ENCODE measurements at places on chromosomes 16 and 17.
A peak's percentile ranks its signal among the peaks of the same experiment; 100 is the strongest.

GRCh38 chr17:45755050-45755449 lies 29.1 kb upstream of the CRHR1 start:
- DNase-seq: no peak

- DNase-seq: no peak
Measured at GRCh38 chr17:77266891-77267341, 126.1 kb downstream of the SEC14L1 start.

DNA sequence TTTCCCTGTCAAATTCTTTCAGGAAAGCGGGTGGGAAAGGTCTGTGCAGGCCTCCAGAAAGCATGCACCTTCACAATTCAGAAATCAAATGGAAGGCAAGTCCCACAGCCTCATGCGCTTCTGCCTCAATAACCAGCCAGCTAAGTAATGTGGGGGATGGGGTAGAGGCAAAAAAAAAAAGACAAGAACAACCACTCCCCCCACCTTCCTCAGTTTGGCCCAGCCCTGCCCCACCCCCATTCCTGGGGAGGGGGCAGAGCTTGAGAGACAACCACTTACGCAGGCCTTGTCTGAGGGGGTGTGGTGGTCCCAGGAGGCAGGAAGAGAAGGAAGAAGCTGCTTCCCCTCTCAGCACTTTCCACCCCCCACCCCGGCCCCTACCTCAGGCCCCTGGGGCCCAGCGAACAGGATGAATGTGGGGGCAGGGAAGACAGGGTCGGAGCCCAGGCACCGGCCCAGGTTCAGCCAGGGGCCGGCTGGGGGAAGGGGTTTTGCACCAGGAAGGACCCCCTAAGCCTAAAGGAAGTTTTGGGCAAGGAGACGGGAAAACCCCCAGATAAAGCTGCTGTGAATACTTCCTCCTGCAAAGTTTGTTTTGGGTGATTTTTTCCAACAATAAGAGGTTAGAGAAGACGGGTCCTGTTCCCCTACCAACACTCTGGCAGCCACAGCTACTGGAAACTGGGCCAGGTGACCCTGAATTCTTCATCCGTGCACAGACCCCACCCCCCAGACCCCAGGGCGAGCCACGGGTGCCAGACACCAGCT lies 1.2 kb downstream of the JUP start:
- no peak for DNase-seq

DNA sequence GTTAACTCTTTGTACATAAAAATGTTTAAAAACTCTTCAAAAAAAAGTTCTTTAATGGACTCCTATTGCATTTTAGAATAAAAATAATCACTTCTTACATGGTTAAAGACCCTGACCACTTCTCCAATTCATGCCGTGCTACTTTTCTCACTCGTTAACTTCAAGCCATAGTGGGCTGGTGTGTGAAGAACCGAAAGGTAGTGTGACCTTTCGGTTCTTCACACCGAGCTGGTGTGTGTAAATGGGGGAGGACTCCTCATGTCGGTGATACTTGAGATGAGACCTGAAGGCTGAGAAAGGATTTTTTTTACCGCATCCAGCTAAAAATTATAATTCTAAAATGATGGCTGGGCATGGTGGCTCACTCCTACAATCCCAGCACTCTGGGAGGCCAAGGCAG lies 22.1 kb downstream of the RFFL start:
- no peak for DNase-seq

DNA sequence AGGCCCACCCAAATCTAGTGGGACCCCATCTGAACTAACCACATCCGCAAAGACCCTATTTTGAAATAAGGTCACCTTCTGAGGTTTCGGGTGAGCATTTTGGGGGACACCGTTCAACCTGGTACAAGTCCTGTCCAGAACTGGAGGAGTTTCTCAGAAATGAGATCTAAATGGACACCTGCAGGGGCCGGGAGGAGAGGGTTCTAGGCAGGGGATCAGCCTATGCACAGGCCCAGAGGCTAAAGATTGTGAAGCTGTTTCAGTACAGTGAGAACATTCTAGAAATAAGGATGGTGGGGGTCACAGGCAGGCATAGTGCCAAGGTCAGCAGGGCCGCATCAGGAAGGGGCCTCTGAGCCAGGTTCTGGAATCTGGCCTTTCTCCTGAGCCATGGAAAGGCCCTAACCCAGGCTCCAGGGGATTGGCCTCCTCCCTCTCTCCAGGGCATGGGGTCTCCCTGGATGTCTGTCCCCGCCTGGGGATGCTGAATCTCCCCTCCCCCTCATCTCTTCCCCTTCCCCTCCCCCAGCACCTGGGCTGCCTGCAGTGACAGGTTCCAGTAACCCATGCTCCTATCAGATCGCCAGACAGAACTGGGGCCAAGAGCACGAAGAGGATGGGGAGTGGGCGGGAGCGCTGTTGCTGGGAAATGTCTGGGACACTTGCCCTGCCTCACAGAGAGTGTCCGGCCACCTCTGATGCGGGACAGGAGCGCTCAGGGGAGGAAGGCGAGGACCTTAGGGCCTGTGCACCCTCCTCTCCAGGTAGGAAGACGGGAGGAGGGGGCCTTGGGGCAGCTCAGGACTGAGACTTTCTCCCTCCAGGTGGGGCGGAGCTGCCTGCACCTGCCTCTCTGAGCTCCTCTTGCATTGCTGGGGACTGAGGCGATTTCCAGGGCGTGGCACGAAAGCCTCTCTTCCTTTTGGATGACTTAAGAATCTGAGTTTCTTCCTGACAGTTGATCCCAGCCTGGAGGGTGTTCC lies 321.4 kb upstream of the TNRC6C start:
- DNase-seq: no peak

DNA sequence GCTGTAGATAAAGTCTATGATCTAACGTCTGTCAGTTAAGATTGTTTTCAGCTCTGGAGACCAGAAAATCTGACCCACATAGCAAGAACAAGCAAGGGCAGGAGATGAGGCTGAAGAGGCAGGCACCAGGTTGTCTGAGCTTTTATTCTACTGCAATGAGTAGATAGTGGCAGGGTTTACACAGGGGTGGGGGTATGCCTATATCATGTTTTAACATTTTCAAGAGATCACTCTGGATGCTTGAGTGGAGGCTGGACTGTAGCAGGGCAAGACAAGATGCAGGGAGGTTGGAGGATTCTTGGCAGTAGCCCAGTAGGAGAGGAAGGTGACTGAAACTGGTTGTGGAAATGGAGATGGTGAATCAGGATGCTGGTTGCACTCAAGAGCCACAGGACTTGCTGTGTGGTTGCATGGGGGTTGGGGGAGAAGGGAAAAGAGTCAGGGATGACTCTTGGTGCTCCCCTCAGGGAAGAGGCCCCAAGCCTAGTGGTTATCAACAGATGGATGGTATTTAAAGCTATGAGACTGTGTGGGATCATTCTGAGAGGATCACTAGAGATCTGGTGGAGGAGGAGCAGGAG lies 143.1 kb upstream of the KCNJ18 start:
- DNase-seq: no peak

- DNase-seq: no peak
Measured at GRCh38 chr17:74271901-74272561, 2.0 kb upstream of the DNAI2 start.

GRCh38 chr16:10242916-10243315 lies 60.7 kb upstream of the GRIN2A start:
- no peak for DNase-seq

- no peak for DNase-seq
Measured at GRCh38 chr16:58510776-58511628, 4.3 kb upstream of the SETD6 start.

- no peak for DNase-seq
Measured at GRCh38 chr17:67785122-67785477, 40.2 kb upstream of the BPTF start.

DNA sequence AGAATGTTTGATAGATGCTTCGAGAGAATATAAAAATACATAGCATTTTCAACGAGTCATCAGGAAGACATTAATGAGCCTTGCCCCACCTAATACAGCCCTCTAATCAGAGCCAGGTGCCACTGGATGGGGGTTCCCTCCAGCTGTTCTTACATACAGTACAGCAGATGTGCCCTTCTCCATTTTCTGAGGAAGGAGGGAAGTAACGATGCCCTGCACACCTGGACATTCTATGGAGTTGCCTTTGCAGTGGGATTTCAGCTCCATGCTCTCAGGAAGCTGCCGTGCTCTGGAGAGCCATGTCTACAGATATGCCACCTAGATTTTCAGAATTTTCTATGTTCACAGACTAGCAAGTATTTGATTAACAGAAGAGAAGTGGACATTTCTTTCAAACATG lies 36.3 kb downstream of the CDRT15 start:
- no peak for DNase-seq

DNA sequence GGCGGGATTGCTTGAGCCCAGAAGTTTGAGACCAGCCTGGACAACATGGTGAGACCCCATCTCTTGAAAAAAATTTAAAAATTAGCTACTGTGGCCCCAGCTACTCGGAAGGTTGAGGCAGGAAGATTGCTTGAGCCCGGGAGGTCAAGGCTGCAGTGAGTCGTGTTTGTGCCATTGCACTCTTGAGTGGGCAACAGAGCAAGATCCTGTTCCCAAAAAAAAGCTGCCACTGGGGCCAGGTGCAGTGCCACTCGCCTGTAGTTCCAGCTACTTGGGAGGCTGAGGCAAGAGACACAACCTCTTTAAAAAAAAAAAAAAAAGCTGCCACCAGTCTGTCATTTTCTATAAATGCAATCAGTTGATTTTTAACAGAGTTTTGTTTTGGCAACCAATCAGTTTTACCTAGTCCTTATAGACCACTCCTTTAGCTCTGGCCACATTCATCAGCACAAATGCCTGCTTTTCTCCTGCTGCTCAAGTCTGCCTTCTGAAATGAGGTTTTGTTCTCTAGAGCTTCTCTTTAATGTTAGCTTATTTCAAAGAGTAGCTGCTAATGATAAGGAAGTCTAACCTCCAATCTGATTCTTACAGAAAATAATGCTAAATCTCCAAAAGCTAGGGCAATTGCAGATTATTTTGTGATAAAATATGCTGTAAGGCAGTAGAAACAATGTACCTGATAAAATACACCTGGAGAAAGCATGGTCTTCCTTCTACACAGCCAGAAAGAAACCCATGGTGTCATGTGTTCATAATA lies 64.8 kb downstream of the TUBD1 start:
- DNase-seq: no peak

GRCh38 chr17:38536661-38537060 lies 69.1 kb downstream of the SRCIN1 start:
- no peak for DNase-seq

GRCh38 chr16:29943846-29944799 lies 17.8 kb upstream of the TMEM219 start:
- DNase-seq: peak; percentile 14

DNA sequence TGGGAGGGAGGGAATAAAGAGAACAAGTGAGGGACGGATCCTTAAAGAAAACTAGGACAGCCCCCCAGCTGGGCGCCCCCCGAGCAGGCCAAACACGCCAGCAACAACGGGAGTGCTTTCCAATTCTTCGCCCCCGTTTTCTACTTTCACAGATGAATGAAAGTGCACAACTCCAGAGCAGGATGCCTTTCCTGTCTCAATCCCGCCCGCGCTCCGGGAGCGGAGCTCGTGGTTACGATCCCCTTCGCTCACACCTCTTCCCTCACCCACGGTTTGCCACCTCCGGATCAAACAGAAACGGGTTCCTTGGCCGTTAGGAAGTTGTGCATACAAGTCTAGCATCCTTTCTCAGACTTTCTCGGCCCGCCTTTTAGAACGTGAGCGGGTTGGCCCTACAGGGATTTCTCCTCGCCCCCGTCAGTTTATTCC lies 680 bp downstream of the SKA2 start:
- peak; percentile 70 for DNase-seq

DNA sequence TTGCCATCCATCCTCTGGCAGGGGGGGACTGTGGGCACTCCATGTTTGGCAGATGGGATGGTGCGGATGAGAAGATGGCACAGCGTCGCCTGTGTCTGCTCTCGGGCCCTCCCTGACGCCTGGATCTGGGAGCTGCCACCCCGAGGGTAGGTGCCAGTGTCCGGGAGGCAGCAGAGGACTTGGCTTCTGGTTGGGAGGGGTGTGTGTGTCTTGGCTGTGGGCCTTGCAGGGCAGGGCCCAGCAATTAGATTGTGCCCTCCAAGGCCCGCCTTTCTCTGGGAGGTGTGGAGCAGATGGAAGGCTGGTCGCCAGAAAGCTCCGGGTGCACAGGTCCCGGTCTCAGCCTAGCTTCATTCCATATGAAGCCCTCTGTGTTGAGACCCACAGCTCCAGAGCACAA lies 1.4 kb downstream of the RAP1GAP2 start:
- no peak for DNase-seq

GRCh38 chr17:40500190-40500589 lies 1.2 kb downstream of the TNS4 start:
- DNase-seq: no peak

DNA sequence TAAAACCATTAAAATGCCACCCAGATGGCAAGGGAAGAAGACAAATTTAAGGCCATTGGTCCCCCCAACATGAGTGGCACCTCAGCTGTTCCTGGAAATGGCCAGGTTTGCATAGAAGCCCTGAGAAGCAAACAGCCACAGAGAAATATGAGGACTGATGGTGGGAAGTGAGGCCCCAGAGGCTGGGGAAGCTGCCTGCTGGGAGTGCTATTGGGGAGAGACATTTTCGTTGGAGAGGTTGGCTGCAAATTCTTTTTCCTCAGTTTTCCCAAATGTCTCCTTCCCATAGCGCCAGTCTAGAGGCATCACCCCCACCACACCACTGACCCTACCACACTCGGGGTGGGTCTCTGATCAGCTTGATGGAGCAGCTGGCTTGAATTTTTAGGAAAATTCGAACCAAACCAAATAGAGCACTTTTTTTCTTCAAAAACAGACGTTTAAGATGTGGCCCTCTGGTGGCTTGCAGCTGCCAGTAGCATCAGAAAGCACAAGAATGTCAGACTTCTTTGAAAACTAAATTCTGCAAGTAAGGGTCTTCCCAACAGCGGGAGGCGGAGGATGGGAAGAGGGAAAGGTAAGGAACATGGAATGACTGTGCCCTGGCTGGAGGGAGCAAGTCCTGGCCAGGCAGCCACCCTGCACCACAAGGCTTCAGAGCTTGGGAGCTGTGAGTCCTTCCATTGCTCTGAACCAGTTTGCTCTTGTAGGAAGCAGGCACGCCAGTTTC lies 13.2 kb upstream of the SLC12A3 start:
- DNase-seq: no peak

- no peak for DNase-seq
Measured at GRCh38 chr16:83176802-83177201, 550.0 kb downstream of the CDH13 start.

DNA sequence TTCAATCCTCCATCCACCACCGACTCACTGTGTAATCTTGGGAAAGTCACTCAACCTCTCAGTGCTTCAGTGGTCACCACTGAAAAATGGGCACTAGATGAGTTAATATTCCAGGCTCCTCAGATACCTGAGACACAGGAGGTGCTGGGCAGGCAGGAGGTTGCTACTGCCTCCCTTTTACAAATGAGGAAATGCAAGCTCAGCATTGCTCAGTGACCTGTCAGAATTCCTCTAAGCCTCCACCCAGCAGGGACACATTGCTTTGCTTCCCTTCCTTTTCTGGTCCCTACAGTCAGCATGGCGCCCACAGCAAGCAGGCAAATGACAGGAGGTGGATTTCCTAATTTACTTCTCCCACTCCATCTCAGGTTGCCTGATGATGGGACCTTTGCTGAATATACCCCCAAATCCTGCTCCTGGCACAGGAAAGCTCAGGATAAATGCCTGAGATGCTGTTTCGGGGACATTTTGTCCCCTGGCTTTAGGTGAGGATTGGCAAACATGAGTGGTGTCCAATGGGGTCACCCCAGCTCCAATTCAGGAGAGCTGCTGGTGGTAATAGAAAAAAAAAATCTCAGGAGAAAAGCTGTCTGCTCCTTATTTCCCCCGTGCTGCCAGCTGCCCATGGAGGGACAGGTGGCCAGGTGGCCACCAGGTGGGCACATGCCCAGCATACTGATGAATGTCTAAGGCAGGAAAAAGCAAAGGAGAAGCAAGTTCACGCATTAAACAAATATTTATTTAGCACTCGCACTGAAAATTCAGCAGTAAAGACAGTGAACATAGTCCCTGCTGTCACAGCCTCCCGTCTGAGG lies 5.0 kb upstream of the KRT13 start:
- DNase-seq: no peak
